ENCODE measurements at places on chromosomes 3 and 15. TPM values are rescaled to one million over a fixed set of nuclear protein-coding genes. Genes with fewer than 3 reads are reported as not detected.

DNA sequence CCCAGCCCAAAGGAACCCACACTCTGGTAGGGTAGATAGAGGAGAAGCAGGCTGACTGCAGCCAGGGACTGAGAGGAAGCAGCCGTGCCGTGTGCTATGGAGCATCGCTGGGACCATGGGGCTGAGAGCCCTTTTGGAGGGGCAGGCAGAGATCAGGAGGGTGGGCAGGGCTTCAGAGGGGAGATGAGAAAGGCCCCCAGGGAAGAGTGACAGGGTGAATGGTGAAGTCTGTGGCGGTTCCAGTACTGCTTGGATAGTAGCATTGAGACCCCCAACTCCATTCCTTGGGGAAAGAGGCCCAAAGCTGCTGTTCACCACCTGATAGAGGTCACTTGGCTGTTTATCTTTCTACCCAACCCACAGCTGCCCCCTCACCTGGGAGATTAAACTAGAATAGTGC is 80.0 kb upstream of the MRPS22 start:
- no peak for DNase-seq

DNA sequence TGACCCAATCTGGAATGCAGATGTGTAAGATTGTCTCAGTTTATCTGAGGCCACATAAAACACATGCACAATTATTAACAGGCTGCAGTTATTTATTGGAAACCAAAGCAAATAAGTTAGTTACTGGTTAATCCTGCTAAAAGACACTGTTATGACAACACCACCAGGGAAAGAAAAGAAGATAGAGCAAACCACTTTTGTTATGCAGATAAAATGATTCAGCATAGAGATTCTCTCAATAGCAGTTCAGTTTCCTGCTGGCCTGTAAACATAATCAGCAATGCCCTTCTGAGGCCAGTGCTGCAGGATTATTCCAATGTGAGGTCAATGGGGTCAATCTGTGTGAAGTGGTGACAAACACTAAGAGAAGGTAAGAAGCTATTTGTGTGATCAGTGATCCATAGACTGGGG is 244.4 kb downstream of the ZBTB20 start:
- DNase-seq: peak; percentile 13

GRCh38 chr3:198061119-198062067 is 101.4 kb downstream of the LMLN start:
- DNase-seq: no peak

GRCh38 chr3:150169330-150169940 is 198.7 kb upstream of the PFN2 start:
- DNase-seq: no peak

GRCh38 chr15:81410318-81410753 is 36.3 kb upstream of the TMC3 start:
- DNase-seq: peak; percentile 57

DNA sequence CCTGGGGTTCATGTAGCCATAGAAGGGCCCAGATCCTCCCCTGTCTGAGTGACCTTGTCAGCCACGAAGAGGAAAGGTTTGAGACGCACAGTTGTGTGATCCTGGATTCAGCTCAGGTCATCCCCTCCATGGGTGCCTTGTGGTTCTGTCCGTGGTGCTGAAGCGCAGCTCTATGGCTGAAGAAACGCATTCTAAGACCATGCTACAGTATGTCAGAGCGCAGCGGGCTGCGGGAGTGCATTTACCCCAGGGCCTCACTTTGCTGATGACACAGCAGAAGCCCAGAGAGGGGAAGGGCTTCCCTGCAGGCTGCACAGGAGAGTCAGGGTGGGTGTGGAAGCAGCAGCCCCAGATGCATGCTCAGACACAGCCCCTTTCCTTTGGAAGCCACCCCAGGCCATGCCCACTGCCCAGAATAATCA is 68.8 kb upstream of the IQSEC1 start:
- DNase-seq: peak; percentile 92

- DNase-seq: no peak
Observed at GRCh38 chr15:38164507-38164906, 88.1 kb upstream of the SPRED1 start.

- no peak for DNase-seq
Observed at GRCh38 chr3:42101048-42101447, 9.9 kb downstream of the TRAK1 start.

- no peak for DNase-seq
Observed at GRCh38 chr3:171348121-171348520, 112.1 kb downstream of the TNIK start.

GRCh38 chr3:72722930-72723726 is 125.1 kb downstream of the SHQ1 start:
- no peak for DNase-seq

DNA sequence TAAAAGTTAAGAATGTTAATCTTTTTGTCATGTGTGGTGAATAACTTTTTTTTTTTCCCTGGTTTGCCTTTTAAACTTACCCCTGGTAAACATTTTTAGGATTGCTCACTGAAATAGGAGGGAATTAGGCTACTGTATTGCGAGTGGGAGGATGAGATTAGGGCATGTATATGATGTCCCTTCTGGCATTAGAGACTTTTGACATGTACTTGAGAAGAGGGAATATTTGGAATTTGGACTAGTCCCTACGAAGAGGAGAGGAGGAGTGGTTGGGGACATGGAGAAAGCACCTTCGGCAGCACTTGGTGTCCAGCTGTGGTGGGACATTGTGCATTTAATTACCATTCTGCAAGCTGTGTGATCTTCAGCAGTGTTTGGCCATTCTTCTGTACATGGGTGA is 25.0 kb downstream of the PDE8A start:
- DNase-seq: no peak

DNA sequence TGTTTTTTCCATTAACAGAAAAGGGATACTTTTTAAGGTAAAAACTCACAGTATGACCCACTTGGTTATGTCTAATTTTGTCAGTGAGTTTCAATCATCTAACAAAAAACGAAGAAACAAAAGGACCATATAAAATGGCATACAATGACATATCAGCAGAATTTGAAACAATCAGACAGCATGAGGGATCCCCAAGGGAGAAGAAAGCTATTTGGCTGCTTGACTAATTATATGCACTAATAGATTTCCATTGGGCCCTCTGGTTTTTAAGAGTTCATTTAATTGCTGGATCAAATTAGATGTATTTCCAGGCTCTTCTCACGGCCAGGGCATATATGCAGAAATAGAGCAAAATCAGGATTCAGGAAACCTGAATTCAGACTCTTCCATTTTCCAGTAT is 376.4 kb upstream of the GBE1 start:
- DNase-seq: no peak

GRCh38 chr3:89955156-89955555 is 847.7 kb downstream of the EPHA3 start:
- no peak for DNase-seq

DNA sequence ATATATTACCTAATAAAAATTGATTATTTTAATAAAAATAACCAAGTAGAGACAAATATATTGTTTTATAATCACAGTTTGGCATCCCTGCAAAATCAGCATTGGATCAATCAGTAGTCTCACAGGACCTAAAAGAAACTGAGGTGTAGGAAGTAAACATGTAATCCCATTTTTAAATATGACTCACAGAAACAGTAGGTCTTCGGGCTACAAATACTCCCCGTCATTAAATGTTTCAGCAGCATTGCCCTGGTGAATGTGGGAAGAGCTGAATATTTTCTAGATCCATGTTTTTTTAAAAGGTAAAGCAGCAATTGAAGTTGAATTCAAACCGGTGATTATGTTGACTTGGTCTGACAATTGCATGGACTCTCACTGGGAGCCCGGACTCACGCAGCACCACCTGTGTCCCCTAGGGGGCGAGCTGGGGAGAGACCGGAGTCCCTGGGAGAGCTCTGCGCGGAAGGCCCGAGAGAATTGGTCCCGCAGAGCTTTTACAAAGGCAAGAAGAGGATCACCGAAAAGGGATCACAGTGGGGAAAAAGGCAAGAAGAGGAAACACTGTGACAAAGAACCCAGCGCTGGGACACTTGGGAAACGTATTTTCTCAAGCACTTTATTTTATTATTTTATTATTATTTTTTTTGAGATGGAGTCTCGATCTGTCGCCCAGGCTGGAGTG is 17.2 kb upstream of the USP3 start:
- peak; percentile 87 for DNase-seq

DNA sequence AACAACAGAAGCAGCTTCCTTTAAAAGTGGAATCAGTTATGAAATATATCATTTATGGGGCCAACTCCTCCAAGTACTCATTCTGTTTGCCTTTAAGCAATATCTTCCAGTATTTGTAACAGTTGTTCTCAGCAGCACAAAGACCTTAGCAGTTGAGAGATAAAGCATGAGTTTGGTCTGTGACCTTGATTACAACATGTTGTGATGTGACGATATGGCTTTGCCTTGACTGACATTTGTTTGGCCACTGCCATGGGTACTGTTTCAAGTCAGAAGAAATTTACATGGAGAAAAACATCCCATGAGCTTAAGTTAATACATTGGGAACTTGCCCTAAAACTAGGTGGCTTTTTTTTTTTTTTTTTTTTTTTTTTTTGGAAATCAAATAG is 175.1 kb upstream of the KBTBD8 start:
- DNase-seq: no peak

- DNase-seq: peak; percentile 79
Observed at GRCh38 chr3:45055411-45056143, 29.5 kb downstream of the CLEC3B start.

- DNase-seq: no peak
Observed at GRCh38 chr3:186406669-186407635, 44.9 kb upstream of the DGKG start.

- peak; percentile 67 for DNase-seq
Observed at GRCh38 chr3:44905446-44906157, 31.2 kb downstream of the TGM4 start.

- DNase-seq: no peak
Observed at GRCh38 chr15:64274341-64274950, 81.5 kb downstream of the CSNK1G1 start.

- DNase-seq: no peak
Observed at GRCh38 chr3:146130881-146131371, 30.1 kb downstream of the PLOD2 start.

DNA sequence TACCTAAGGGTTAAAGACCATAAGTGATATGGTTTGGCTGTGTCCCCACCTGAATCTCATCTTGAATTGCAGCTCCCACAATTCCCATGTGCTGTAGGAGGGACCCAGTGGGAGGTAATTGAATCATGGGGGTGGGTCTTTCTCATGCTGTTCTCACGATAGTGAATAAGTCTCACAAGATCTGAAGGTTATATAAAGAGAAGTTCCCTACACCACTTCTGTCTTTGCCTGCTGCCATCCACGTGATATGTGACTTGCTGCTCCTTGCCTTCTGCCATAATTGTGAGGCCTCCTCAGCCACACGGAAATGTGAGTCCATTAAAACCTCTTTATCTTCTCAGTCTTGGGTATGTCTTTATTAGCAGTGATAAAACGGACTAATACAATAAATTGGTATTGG is 75.0 kb upstream of the CADPS start:
- no peak for DNase-seq

DNA sequence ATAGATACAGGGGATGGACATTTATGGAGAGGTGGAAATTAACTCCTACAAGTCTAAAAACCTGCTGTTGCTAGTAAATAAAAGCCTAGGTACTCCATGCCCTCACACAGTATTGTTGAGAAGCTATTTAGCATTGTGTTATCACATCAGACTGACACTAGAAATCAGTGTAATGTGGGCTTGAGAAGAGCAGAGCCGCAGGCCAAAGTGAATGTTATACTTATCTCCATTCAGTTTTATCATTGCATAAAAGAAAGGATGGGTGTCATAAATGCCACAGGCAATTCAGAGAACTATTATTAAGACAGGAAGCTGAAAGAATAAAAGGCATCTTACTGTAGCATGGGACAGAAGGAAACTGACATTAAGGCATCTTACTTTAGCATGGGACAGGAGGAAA is 13.7 kb upstream of the ISLR start:
- DNase-seq: no peak

GRCh38 chr3:172685331-172686214 is 25.3 kb downstream of the NCEH1 start:
- DNase-seq: no peak

- no peak for DNase-seq
Observed at GRCh38 chr3:188194332-188194731, 40.4 kb downstream of the LPP start.

- peak; percentile 32 for DNase-seq
Observed at GRCh38 chr3:140910860-140911259, 30.8 kb upstream of the SLC25A36 start.

ZNF385D gene
- 0.11 TPM for total RNA-seq

CYP1A2 gene
- not detected for total RNA-seq

TMIE gene
- 0.59 TPM for total RNA-seq

TMEM212 gene
- total RNA-seq: not detected

SAXO2 gene
- 1.1 TPM for total RNA-seq

PLSCR5 gene
- total RNA-seq: not detected

CADPS gene
- 7.1 TPM for total RNA-seq

SORD gene
- total RNA-seq: 58.4 TPM

TEX264 gene
- 18.9 TPM for total RNA-seq

PLD1 gene
- 2.3 TPM for total RNA-seq

FBXW12 gene
- total RNA-seq: 0.07 TPM

CCRL2 gene
- not detected for total RNA-seq

EPHB3 gene
- total RNA-seq: 8.4 TPM

ST3GAL6 gene
- total RNA-seq: 6.6 TPM

Measured in H7 (cell line).